ENCODE measurements at places on chromosomes 1 and 21.

DNA sequence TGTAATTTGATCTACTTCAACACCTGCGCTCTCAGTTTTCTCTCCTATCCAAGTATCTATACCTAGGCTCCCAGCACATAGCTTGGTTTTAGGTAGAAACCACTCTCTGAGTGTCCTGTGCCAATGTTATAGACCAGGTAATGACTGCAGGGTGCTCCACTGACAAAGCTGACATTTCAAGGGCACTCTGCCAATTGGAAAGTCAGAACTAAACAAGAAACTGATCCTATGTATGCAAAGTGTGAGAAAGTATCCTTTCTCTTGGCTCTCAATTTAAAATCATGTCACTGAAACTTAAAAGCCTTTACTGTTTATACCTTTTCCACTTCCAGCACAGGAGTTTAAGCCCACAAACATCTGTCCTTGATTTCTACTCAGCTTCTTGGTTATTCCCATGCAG is 45.0 kb upstream of the AIM2 start:
- peak; percentile 64 for DNase-seq

DNA sequence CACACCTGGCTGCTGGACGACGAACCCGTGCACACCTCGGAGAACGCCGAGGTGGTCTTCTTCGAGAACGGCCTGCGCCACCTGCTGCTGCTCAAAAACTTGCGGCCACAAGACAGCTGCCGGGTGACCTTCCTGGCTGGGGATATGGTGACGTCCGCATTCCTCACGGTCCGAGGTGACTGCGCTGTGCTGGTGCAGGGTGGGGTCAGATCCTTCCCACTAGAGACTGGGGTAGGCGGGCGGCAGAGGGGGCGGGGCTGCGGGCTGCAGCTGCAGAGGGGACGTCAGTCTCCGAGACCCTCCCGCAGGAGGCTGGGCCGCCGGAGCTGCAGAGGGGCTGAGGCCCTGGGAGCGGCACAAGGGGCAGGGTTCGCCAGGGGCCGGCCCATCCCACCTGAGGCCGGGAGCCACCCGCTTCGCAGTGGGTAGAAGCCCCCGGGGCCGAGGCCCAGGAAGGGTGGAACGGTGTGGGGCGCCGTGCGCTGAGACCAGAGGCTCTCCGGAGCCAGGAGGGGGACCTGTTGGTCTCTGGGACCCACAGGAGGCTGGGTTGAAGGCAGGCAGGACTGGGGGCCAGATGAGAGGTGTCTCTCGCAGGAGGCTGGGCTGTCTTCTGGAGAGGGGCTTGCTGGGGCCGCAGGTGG is 90.6 kb downstream of the TRIM11 start:
- no peak for DNase-seq

GRCh38 chr1:26291433-26291832 is 11.5 kb downstream of the SH3BGRL3 start:
- no peak for DNase-seq

- DNase-seq = no peak
Measured at GRCh38 chr21:24938573-24938972, 668.7 kb downstream of the MRPL39 start.

DNA sequence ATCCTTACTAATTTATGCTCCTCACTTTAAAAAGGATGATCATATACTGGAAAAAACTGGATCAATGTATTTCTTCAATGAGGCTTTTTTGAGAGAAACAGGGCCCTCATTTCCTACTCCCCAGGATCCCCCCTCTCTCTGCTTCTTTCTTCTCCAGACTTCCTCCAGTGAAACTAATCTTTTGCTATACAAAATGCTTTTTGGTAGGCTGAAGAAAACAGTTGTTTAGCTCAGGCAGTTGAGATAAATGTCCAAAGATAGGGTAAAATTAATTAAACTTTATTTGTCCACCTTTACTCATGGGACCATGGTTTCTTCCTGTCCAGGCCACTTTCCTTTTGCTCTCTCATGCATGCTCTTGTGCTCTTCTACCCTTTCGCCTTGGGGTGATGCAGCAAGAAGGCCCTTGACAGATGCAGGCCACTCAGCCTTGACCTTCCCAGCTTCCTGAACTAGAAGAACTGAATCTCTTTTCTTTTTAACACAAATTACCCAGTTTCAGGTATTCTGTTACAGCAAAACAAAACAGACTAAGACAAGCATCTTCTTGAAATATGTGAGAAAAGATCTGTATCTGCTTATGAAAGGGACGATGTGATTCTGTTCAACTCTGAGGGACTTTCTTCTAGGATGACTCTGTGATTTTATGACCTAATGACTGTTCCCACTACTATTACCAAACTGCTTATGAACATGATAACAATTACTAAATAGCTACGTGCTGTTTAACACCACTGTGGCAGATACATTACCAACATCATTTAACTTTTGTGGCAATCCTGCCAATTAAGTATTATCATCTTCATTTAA is 63.7 kb downstream of the NVL start:
- DNase-seq = peak; percentile 68

DNA sequence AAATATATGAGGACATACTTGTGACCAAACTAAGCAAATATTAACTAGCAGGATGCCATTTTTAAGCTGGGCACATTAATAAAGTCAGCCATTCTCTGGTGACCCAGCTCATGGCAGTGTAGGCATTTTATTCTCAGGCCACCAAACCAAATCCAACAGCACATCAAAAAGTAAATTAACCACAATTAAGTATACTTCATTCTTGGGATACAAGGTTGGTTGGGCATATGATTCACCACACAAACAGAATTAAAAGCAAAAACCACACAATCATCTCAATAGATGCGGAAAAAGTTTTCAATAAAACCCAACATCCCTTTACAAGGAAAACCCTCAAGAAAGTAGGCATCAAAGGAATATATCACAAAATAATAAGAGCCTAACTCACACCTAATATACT is 101.3 kb downstream of the FAF1 start:
- DNase-seq = no peak

DNA sequence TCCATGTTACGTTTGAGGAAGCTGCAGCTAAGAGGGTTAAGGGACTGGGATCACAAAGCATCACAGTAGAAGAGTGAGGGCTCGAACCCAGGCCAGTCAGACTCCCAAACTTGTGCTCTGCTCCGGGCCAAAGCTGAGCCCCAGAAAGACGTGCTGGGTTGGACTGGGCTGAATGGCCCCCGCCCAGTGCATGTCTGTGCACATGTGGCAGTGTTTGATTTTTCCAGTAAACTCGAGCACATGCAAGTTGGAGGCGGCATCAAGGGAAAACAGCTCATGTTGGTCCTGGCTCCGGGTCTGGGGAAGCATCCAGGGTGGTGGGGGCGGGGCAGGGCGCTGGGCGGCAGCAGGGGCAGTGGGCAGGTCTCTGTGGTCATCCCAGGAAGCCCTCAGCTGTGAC is 39.8 kb upstream of the WNT4 start:
- no peak for DNase-seq

DNA sequence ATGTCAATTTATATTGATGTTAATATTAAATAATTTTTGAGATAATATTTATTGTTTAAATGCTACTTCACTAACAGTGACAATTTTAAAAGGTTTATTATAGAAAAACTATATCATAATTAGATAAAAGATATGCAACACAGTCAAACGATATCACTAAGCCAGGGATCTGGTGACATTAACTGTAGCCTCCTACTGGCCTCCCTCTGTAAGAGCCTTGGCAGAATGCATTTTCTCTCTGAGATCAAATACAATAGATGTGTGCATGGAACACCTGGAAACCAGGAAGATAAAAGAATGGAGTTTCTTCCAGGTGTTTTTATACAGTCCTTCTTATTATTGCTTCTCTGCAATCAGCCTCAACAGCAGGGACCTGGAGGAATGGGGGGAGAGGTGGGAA is 1762.1 kb downstream of the BRINP3 start:
- no peak for DNase-seq

DNA sequence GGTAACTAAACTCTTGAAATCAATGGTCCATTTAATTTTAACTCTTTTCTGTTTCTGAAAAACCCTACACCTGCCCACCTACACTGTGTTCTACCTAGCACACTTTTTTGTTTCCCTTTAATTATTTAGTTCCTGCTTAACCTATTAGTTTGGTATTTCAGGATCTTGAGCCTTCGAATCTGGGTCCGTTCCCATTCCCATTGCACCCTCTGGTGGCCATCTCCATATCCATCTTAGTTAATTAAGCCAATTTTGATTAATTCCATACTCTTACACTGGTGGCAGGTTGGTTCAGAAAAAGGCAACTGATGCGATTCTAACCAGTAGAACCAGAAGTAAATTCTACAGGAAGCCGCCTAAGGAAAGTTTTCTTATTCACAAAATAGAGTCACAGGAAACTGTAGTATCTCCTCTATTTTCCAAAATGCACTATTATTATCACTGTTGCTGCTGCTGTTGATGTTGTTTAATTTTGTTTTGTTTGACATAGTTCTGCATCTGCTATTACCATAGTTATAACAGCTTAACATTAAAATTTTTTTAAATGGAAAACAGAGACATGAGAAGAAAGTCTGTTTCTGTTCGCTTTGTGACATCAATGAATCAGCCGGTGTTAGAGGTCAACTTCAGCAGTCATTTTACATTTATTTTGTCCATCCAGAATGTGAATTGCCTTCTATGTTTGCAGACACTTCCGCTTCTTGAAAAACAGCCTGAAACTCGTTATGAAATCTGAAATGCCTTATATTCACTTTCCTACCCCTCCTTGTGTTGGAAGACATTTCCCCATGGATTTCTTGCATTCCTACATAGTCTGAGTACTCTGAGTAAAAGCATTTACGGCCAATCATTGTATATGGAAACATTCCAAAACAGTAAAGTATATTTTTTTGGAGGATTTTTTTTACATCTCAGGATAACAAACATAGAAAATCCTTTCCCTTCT is 115.5 kb upstream of the NCAM2 start:
- DNase-seq = peak; percentile 6

GRCh38 chr21:35617491-35617890 is 442.8 kb downstream of the SETD4 start:
- DNase-seq = no peak

DNA sequence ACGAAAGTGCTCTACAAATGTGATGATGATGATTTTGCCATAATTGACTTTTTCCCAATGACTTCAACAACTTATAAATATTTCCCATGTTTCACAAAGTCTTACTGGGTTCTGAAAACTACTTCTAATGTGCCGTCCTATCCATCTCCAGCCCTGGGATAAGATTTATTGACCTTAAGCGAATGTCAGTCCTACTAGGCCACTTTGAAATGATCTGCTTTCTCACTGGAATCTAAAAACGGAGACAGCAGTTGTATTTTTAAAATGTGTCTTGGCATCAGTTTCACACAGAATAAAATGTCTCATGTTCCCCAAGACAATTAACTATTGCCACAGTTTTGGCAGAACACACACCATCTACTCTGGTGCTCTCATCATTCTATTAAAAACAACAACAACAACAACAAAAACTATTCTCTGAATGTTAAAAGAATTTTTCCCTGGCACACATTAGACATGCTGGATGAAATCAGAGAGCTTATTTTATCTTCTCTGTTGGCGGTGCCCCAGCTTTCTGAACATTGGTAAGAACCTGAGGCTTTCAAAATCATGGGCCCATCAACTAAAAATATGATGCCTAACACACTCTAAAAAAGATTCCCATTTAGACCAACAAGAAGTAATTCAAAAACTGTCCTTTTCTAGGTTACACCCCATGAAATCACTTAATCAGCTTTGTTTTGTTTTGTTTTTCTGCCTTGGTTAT is 23.1 kb upstream of the DNASE2B start:
- DNase-seq = no peak

- no peak for DNase-seq
Measured at GRCh38 chr1:200191993-200192392, 164.5 kb downstream of the NR5A2 start.

- DNase-seq = no peak
Measured at GRCh38 chr1:85118751-85119150, 70.5 kb upstream of the MCOLN3 start.

DNA sequence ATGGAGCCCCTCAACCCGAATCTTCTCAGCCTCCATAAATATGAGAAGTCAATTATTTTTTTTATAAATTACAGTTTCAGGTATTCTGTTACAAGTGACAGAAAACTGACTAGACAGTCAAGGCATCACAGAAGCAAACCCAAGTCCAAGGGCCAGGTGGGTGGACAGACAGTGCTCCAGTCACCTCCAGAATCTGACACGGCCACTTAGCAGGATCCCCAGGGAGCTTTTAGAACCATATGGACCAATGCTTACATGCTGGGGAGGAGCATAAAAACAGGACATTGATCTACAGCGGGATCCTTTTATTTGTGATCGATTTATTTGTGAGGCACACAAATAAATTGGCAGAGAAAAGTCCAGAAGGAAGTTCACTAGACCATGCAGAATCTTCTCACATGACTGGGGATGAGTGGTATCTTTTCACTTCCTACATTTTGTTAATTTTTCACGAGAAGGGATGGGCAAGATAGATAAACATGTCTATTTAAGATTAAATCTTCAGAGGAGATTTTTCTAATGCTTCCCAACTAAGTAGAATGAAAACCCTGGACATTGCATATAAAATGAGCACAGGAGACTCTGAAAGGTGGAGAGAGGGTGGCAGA is 15.0 kb downstream of the ZNF496 start:
- DNase-seq = no peak

DNA sequence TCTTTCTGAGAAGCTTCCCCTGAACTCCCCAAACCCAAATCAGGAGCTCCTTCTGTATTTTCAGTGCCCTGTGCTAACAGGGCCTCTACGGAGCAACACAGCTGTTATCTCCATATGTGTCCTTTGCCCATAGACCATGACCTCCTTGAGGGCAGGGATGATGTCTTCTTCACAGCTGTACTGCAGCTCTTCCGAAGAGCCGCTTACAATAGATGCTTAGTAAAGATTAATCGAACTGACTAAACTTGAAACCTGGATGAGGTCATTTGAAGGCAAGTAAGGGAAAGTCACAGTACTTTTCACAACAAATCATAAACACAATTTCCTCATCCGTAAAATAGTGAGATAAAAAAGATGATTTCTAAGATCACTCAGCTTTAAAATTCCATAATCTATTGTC is 4.4 kb upstream of the KCNN3 start:
- no peak for DNase-seq

DNA sequence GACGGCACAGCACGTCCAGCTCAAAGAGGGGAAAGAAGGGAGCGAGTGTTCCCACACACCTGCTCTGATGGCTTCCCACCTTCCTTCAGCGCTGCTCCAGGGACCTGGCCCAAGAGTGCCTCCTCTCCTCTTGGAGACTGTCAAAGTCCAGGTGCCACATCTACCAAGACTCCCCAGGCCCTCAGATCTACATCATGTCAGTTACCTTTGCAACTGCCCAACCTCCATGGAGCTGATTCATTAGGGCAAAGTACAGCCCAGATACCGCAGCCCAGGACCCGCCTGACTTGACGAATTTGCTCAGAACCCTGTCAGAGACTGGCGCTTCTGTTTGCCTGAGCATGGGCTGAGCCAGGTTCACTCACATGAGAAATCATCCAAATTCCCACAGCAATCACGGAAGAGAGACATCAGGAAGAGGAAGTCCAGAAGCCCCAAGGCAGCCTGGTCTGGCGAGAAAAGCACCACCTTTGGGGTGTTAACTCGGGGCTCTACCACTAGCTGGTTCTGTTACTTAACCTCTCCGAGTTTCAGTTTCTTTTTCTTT is at the start of gene SEC16B:
TSS of gene SEC16B (minus strand) at position 234 of the 547 bp plus-strand sequence. CDS start 2,077 bp downstream, outside the sequence.
- no peak for DNase-seq
